ENCODE measurements at places on chromosomes 6 and 20.

DNA sequence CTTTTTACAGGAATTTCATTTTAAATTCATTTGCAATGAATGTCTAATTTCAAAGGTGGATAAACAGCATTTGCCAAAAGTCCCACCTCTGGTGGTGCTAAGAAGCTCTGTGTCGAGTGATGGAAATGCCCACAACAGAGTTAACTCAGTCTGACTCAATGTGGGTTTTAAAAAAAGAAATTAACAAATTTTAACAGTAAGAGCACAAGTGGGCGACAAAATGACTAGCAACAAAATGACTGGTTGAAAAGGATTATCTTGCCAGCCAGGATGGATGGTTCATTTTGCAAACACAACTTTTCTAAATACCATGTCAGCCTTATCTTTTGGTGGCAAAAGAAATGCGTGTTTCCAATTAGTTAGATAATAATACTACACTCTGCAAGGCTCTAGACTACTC is 14.3 kb upstream of the TAGAP start:
- DNase-seq: no peak

GRCh38 chr6:140462453-140463311 is 1088.2 kb upstream of the CITED2 start:
- DNase-seq: no peak

DNA sequence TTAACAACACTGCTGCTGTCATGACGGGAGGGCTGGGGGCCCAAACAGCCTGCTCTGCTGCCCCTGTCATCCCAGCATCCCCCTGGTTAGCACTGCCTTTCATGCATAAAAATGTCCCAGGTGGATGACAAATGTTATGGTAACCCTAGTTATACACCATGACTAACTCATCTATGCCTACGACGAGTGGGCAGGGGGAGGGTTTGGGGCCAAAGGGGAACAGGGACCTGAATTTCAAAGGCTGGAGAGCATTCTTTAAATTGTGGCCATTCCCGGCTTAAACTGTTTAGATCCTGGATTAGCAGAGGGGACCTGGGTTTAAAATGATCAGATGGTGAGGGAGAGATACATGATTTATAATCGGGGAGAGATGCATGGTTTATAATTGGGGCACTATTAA is 24.4 kb downstream of the GNAS-AS1 start:
- no peak for DNase-seq

- DNase-seq: no peak
These were observed 71.3 kb upstream of the IYD start for GRCh38 chr6:150297327-150298029.

GRCh38 chr6:12369781-12370262 is 79.7 kb downstream of the EDN1 start:
- no peak for DNase-seq

DNA sequence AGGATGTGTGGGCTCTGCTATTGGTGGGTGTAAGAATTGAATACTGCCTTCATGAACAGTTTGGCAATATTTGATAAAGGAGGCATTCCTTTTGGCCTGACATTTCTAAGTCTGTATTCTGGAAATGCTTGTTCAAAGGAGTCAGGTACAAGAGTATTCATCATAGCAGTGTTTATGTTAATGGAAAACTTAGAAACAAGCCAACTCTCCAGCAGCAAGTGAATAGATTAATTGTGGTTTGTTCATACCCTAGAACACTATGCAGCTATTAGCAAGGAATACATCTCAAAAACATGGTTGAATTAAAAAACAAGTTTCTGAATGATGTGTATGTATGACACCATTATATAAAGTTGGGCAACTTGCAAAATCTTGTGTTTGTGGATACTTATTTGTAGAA is 195.8 kb downstream of the ZFAND3 start:
- DNase-seq: no peak

DNA sequence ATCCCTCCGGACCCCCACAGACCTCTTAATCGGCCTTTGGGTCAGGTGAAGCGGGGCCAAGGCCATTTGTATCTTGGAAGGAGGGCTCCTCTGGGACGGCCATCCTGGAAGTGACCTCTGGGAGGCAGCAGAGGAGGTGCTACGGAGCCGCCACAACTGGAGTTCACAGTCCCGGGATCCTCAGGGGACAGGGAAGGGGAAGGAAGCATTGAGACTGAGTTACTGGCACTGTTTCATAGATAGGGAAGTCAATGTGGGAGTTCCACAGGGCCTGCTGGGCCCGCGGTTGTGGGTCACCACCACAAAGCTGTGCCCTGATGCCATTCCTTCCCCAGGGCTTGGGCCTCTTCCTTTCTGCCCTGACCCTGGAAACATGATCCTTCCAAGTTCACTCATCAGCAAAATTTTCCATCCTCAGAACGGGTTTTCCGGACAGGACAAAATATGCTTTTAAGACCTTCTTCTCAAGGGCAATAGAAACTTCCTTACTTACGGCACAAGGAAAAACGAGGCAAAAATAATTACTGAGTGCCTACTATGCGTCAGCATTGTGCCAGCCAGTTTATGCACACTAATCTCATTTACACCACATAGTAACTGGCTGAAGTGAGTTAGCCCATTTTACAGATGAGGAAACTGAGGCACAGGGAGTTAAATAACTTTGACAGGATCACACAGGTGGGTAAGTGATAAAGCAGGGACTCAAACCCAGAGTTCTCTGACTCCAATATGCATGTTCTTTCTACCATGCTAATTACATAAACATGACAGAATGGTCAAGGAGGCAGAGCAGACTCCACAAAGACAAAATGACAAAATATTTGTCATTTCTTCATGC is 143.8 kb downstream of the UNC5CL start:
- DNase-seq: no peak

DNA sequence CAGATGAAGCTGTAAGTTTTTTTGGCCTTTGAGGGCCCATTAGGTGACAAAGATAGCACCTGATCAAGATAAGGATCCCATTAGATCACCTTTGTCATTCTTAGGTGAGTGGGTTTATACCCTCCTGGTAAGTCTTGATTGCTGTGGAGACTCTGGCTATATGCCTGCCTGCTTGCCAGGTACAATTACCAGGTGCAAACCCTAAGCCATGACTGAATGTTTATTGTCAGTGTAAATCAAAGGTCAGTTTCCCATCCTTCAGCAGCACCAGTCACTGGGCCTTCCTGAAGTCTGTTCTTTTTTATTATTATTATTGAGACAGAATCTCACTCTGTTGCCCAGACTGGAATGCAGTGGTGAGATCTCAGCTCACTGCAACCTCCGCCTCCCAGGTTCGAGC is 106.4 kb upstream of the FOXO3 start:
- DNase-seq: no peak

DNA sequence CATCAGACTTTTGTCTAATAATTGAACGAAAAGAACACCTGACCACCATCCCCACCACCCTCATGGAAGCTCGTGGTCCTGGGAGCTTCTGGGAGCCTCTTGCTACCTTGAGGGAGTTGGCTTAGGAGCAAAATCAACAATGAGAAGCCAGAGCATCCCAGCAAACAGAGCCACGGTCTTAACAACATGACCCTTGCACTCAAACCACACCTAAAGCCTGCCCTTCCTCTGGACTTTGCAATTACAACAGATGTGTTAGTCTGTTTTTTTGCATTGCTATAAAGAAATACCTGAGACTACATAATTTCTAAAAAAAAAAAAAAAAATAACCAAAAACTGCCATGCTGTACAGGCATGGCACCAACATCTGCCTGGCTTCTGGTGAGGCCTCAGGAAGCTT is 9.5 kb upstream of the RBM24 start:
- DNase-seq: no peak

- DNase-seq: no peak
These were observed 104.9 kb upstream of the SYNDIG1 start for GRCh38 chr20:24364482-24364881.

DNA sequence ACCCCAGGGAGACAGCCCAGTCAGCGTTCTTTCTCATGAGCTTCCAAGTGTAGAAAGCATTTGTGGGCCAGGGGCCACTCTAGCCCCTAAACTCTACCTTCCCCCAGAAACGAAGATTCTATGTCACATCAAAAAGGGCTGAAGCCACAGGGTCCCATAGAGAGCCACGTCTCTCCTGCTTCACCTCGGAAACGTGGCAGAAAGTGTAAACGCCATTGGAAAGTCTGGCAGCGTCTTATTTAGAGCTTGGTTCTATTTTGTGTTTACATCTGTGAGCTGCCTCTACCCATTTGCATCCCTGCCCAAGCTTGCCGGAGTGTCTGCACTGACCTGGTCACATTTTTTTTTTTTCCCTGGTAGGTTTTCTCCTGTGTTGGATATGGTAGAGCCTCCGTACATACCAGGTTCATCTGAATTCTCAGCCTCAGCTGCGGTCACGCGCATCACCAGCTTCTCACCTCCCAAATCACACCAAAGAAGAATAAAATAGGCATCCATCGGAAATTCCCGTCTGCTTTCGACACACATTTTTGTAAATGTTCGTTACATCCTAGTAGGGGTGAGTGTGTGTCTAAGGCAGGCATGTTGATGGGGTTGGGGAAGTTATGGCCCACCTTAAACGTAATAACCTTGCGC is 62.6 kb downstream of the NPEPL1 start:
- no peak for DNase-seq

DNA sequence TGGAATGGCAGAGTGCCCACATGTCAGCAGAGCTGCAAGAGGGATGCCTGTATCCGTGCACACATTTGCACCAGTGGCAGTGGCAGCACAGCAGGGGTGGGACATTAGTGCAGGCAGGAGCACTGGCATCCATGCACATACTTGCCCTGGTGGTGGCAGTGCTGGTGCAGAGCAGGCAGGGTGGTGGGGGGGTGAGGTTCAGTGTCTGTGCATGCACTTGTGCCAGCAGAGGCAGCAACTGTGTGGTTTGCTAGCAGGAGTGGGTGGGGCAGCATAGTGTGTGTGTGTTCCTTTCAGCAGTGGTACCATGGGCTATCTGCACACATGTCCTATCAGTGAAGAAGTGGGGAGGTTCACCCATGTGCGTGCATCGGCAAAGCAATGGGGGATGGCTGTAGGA is 151.6 kb downstream of the EPM2A start:
- no peak for DNase-seq

GRCh38 chr6:16834242-16834641 is 73.0 kb upstream of the ATXN1 start:
- DNase-seq: no peak

- no peak for DNase-seq
These were observed 29.4 kb downstream of the PREP start for GRCh38 chr6:105373481-105373880.

DNA sequence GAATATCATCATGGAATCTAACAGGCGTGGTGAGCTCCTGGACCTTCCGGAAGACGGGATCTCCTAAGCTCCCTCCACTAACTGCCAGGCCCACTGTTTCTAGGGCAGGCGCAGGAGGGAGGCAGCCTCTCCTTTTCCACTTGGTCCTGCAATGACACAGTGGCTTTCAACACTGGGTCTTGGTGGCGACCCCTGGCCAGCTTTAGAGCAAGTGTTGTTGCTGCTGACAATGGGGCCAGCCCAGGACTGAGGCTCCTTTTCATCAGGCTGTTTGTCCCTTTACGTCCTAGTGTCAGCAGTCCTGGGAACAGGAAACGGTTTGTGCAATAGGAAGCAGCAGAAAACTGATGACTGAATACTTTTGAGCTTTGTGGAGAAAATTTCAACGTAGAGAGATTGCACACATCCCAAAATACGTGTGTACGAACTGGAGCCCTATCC is 9.7 kb upstream of the QKI start:
- DNase-seq: no peak

DNA sequence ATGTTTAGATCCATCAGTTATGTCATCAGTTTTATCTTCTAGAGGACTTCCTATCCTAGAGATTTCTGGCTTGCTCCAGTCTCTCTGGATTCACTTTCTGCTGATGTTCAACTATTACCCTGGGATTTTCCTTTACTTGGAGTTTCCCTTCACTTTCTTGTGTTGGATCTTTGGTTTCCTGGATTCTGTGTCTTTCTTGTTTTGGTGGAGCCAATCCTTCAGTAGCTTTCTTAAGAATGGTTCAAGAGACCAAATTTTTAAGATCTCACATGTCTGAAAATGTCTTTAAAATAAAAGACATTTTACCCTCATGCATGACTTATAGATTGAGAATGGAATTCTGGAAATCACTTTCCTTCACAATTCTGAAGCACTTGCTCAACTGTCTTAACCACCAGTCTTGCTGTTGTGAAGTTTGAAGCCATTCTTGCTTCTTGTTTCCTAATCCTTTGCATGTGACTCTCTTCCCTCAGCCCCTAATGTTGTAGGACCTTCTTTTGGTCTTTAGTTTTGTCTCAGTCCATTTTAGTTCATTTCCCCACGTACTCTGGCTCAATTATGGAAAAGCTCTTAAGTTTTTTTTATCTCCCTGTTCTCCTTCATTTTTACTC is 87.9 kb downstream of the ARID1B start:
- no peak for DNase-seq

- DNase-seq: no peak
These were observed 43.5 kb downstream of the PMEPA1 start for GRCh38 chr20:57666106-57666833.

DNA sequence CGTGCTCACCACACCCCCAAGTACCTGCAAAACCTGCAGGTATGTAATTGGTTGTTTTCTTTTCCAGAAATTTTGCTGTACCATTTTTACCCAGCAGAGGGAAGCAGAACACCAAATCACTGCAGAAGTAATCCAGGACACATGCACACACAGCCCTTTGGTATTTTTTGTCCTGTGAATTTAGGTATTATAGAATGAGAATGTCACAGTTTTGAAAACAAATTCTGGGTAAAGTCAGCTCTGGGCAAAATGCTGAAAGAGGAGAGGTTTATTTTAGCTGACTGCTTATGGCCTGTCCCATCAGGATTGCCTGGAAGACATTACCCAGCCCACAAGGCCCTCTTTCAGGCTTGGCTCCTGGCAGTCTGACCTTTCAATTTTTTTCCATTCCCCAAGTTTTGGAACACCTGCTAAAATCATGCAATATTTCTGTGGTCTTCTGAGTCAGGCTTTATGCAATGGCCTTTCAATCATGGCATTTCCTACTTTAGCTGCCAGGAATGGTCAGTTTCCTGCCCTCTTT is 3.5 kb upstream of the EFHC1 start:
- DNase-seq: peak; percentile 74

DNA sequence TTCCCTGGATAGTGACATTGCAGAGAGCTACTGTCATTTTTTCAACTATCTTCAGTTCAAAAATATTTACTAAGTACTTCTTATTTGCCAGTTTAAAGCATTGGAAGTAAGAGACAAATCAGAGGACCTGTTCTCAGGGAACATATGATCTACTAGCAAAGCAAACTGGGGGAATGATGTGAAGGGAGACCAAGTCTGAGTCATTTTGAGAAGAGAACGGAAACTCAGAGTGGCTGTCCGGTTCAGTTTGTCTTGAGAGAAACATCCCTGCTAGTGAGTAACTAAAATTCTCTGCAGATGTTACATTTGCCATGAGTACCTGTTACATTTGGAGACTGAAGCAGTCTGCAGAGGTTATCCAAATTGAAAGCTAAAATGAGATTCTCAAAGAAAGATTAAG is 118.3 kb downstream of the KCNQ5 start:
- DNase-seq: peak; percentile 33

DNA sequence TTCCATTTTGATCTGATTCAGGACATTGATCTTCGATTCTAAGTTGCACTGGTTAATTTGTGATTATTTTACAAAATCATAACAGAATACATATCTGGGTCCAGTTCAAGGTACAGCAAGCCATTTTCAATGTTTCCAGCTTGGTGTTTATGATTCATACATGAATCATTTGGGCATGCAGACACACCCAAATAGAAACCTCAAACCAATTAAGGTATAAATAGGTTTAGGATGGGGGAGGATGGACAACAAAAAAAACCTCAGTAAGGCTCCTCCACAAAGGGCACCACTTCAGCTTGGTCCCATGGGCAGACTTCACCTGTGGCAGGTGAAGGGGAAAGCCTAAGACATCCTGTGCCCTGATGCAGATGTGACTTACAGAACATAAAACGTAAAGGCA is 192.7 kb downstream of the KHDC1L start:
- no peak for DNase-seq

Data from T-helper 2 cell (primary cell).